ENCODE measurements at places on chromosomes 13 and 19. TPM values are rescaled to one million over a fixed set of nuclear protein-coding genes. Genes with fewer than 3 reads are reported as not detected.

- DNase-seq: no peak
Measured at GRCh38 chr13:99975626-99976025, 4.1 kb upstream of the ZIC5 start.

DNA sequence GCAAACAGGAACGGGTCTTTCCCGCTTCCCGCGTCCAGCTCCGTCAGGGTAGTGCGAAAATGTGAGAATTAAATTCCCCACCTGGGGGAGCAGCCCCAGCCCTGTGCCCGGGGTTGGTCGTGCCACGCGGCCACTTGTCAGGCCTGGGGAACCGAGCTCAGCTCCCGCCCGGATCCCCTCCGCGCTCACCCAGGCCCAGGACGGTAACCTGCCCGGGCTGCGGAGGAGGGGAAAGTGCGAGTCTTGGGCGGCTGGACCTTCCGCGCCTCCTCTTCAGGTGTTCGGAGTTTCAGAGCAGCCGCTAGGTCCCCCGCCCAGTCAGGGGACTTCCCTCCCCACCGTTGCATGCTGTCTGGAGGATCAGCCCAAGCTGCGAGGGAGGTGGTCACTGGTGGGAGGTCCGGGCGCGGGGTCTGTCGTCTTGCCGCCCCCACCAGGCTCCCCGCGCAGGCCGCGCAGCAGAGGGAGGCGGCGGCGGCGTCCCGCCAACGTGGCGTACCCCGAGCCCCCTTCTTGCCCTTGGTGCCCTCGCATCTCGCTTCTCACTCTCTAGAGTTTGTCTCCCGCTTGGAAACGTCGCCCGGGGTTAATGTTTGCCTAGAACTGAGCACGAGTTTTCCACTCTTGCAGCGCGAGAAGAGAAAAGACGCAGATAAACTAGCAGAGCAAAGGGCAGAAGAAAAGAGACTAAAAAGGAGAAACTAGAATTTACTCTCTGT, 8.1 kb downstream of the URAD start:
- no peak for DNase-seq

DNA sequence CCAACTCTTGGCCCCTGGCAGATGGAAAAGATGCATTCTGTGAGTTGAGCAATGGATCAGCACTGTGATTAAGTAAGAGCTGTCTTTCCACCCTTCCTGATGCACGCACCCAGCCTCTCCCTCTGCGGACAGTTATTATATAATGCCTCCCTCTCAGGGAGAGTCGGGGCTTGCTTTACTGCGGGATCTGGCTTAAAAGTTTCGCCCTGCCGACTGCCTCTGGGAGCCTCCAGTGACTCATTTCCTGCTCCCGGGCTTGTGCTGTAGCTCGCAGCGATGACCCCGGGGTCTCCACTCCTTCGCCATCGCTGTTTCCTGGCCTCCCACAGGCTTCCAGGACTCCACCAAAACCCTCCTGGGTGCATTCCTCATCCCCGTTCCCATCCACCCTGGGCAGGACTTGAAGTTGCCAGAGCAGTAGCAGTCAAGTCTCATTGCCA, 107.4 kb upstream of the SLC7A1 start:
- peak; percentile 90 for DNase-seq

The ETV2 gene
- total RNA-seq: 1.4 TPM

DNA sequence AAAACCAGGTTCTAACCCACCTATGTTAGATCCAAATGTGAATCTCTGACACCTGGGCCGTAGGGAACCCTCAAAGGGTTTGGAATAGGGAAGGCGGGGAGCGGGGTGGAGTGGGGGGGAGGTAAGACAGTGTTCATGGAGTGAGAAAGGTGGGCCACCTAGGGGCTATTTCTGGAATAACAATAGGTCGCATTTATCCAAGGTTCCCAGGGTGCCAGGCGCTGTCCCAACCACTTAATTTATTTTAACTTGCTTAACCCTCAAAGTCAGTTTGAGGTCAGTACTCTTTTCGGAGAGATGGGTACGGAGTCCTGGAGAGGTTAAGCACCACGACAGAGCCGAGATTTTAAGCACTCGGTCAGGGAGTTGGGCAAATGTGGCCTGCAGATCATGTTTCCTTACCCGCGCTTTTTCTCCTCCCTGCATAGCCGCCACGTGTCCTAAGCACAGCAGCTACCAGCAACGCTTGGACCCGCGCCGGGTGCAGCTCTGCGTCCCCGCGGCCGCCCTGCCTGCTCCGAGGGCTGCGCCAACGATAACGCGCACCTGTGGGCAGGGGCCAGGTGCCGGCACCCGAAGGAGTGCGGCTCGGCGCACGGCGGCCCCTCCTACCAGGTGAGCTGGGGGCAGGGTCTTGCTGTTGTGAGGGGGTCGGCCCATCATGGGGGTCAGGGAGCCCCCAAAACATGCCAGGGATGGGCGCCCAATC, 25.0 kb upstream of the FXYD3 start:
- peak; percentile 45 for DNase-seq

The FFAR2 gene
- not detected for total RNA-seq

GRCh38 chr13:27005556-27005955, 166.1 kb downstream of the USP12 start:
- no peak for DNase-seq

The SIPA1L3 gene
- 39.1 TPM for total RNA-seq

DNA sequence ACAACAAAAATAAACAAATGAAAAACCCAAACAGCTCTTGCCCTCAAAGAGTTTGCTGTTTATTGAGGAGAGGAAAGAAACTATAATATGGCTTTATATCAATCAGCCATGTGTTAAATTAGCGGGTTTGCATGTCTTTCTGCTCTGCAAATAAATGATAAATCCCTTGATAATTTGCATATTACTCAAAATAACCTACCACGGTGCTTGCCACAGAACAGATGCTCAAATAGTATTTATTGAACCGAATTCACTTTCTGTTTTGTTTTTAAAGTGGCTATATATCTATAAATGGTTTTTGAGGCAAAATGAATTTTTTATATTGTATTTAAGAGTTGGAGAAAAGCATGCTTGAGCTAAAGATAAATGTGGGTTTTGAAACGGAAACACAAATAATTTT, 428.1 kb downstream of the ITGBL1 start:
- DNase-seq: no peak

- DNase-seq: no peak
Measured at GRCh38 chr19:28971049-28971448, 241.9 kb downstream of the UQCRFS1 start.

The ZFP36 gene
- 68.0 TPM for total RNA-seq

GRCh38 chr13:100523411-100523810, 65.2 kb downstream of the GGACT start:
- DNase-seq: no peak

The CRX gene
- total RNA-seq: not detected

DNA sequence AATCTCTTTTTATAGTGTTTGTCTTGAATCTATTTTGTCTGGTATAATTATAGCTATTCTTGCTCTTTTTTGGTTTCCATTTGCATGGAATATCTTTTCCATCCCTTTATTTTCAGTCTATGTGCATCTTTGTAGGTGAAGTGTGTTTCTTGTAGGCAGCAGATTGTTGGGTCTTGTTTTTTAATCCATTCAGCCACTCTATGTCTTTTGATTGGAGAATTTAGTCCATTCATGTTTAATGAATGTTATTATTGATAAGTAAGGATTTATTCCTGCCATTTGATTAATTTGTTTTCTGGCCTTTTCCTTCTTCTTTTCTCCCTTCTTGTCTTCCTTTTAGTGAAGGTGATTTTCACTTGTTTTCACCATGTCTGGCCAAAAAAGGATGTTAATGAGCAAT, 11.7 kb upstream of the ZDHHC20 start:
- DNase-seq: no peak

- no peak for DNase-seq
Measured at GRCh38 chr13:79470666-79471065, 10.3 kb upstream of the NDFIP2 start.

The KLK3 gene
- total RNA-seq: not detected

DNA sequence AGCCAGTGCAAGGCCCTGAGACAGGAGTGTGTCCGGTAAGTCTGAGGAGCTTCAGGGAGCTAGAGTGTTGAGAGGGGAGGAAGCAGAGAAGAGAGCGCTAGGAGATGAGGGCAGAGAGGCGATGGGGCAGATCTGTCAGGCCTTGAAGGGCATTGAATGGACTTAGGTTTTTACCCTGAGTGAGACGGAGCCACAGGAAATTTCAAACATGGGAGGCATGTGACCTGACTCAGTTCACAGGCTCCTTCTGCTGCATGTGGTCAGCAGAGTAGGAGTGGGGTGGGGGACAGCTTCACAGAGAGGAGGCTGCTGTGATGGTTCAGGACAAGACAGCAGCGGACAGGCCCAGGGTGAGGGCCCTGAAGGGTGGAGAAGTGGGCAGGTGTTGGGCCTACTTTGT, 2.5 kb upstream of the FAM98C start:
- no peak for DNase-seq

The TBC1D17 gene
- total RNA-seq: 42.0 TPM

DNA sequence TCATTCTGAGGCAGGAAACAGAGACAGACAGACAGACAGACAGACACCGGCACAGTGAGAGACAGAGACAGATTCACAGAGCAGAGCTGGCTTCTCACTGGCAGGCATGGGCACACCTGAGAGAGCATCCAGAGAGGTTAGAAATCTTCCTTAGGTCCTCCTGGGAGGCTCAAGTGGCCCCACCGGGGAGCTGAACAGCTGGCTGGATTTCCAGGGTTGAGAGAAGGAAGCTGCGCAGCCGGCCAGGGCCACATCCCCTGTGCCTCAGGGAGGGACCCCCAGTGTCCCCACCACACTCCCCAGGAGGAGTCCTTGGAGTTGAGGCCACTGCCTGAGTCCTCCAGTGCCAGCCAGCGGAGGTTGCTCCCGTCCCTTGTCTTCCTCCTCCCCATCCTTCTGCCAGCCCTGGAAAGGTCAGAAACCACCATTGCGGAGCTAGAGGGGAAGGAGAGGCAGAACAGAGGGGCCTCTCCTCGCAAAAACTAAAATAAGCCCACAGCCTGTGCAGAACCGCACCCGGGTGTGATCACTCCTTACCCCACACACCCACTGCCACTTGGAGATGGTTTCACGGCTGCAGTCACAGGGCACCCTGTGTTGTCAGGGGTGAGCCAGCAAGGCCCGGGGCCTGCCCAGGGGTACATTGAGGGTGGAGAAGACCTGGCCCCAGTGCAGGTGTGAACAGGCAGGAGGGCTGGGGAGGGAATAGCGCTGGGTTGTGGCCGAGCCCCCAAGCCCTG, 4.2 kb downstream of the FFAR3 start:
- DNase-seq: no peak

The UNC13A gene
- total RNA-seq: 0.24 TPM

The IL17D gene
- 0.48 TPM for total RNA-seq
